Kidney (tissue), 22 donors: ENCODE measurements at places on chromosomes 4 and X. TPM values are rescaled to one million over a fixed set of nuclear protein-coding genes. Genes with fewer than 3 reads are reported as not detected.

Gene EXOC1L
- not detected for polyA plus RNA-seq

- no peak for DNase-seq
Observed at GRCh38 chrX:76921176-76921575, 493.7 kb downstream of the MAGEE1 start.

GRCh38 chr4:47647029-47647428 is 162.0 kb downstream of the ATP10D start:
- DNase-seq, result no peak

Gene FOXR2
- not detected for polyA plus RNA-seq

Gene RHOH
- 0.17 TPM for polyA plus RNA-seq

Gene GPR119
- polyA plus RNA-seq, result not detected

DNA sequence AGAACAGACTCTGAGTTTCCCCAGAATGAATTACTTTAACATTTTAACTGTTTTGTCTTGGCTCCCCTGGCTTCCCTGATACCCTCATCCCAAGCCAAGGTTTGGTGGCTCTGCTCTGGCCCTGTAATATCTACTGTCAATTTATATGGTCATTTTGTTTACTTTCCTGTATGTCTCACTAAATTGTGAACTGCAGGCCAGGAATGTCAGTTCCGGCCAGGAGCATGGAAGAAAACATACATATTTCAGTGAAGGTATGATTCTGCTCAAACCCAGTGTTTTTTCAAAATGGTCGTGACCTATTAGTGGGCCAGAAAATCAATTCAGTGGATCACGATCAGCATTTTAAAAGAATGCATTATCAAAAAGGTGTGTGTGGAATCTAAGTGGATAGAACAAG is 1.2 kb downstream of the RPGR start:
- DNase-seq, result no peak

DNA sequence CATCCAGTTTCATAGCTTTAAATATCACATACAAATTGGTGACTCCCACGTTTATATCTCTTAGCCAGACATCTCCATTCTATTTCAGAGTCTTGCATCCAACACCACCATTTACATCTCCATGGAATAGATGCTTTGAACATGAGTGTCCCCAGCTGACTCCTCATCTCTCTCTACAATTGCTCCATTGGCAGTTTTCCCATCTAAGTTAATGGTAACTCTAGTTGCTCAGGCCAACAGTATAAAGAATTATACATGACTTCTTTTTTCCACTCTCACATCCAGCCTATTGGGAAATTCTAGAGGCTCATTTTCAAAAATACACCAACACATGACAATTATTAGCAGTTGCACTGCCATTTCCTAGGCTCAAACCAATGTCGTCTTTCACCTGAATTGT is 388.2 kb downstream of the STIM2 start:
- DNase-seq, result no peak

Gene TRAM1L1
- polyA plus RNA-seq, result 7.2 TPM
